ENCODE measurements at places on chromosomes 16 and 17. TPM values are rescaled to one million over a fixed set of nuclear protein-coding genes. Genes with fewer than 3 reads are reported as not detected.

- no peaks in the 10 kb centered on the region for H3K36me3 ChIP-seq
- no peak overlapping the region for H3K27ac ChIP-seq
- H3K4me3 ChIP-seq = no peak overlapping the region
- no peak for DNase-seq
These were observed 114.8 kb upstream of the FOXF1 start for GRCh38 chr16:86395477-86395876.

- no peaks in the 10 kb centered on the region for H3K27me3 ChIP-seq
- no peak overlapping the region for H3K4me3 ChIP-seq
- peaks cover 3% of the 10 kb centered on the region for H3K4me1 ChIP-seq
- no peaks in the 10 kb centered on the region for H3K36me3 ChIP-seq
- no peak overlapping the region for H3K27ac ChIP-seq
These were observed 66.8 kb downstream of the RTN4RL1 start for GRCh38 chr17:1958134-1958881.

Gene CNTNAP1
- total RNA-seq = 18.6 TPM

Gene CCL1
- total RNA-seq = not detected

Data from osteoblast (primary cell).